Mesangial cell (primary cell): ENCODE measurements at places on chromosomes 3 and 15. TPM values are rescaled to one million over a fixed set of nuclear protein-coding genes. Genes with fewer than 3 reads are reported as not detected.

The SCN11A gene
- total RNA-seq: 0.13 TPM in 1 of 2 replicates, not detected in the other

The PLA2G4E gene
- not detected in 2 replicates for total RNA-seq

The SERPINI2 gene
- total RNA-seq: not detected in 2 replicates

The SLC38A3 gene
- total RNA-seq: 0.51 TPM in 1 of 2 replicates, not detected in the other

The SLC2A2 gene
- total RNA-seq: 1.9 TPM in 1 of 2 replicates, not detected in the other

The SLC9C1 gene
- not detected in 2 replicates for total RNA-seq

The CDC25A gene
- total RNA-seq: 7.9 and 24.8 TPM in 2 replicates

The COPS2 gene
- total RNA-seq: 29.7 and 30.6 TPM in 2 replicates

The FOXL2 gene
- total RNA-seq: 0.13 and 0.16 TPM in 2 replicates

The LHFPL4 gene
- not detected in 2 replicates for total RNA-seq

The GOLIM4 gene
- 28.1 and 30.0 TPM in 2 replicates for total RNA-seq

The AGTR1 gene
- total RNA-seq: 0.13 and 0.16 TPM in 2 replicates
